ENCODE measurements at places on chromosomes 7 and 10.

GRCh38 chr10:50740293-50740648 lies 535 bp downstream of the ASAH2B start:
- DNase-seq, result no peak

DNA sequence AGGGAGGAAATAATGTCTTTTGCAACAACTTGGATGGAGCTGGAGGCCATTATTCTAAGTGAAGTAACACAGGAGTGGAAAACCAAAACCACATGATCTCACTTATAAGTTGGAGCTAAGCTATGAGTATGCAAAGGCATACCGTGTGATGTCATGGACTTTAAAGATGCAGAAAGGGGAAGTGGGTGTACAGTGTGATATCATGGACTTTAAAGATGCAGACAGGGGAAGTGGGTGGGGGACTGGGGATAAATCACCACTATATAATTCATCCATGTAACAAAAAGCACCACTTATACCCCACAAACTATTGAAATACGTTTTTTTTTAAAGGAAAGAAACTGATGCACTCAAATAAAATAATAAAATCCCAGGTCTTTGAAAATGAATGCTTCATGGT lies 29.5 kb downstream of the LYZL2 start:
- DNase-seq, result no peak

DNA sequence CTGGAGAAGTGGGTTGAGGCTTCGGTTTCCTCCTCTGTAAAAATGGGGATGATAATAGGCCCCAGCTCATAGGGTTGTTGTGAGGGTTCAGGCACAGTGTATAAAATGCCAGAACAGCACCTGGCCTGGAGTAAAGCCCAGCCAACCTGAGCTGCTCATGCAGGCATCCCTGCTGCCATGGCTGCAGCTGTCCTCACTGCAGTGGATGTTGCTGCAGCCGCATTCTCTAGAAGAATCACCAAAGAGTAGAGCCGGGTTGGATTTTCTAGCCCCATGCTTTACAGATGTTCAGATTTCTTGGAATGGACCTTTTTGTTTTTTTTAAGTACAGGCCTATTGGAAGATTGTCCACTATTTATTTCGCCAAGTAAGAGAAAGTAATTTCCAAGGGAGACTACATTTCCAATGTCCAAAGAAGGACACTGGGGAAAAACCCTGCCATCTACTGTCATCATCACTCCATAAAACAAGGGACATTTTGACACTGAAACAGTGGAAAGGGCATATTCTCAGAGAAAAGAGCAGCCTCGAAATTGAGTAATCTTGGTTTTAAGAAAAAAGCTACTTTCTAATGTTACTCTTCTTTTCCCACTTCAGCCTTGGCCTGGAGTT lies 147.5 kb upstream of the TCF7L2 start:
- DNase-seq, result no peak

DNA sequence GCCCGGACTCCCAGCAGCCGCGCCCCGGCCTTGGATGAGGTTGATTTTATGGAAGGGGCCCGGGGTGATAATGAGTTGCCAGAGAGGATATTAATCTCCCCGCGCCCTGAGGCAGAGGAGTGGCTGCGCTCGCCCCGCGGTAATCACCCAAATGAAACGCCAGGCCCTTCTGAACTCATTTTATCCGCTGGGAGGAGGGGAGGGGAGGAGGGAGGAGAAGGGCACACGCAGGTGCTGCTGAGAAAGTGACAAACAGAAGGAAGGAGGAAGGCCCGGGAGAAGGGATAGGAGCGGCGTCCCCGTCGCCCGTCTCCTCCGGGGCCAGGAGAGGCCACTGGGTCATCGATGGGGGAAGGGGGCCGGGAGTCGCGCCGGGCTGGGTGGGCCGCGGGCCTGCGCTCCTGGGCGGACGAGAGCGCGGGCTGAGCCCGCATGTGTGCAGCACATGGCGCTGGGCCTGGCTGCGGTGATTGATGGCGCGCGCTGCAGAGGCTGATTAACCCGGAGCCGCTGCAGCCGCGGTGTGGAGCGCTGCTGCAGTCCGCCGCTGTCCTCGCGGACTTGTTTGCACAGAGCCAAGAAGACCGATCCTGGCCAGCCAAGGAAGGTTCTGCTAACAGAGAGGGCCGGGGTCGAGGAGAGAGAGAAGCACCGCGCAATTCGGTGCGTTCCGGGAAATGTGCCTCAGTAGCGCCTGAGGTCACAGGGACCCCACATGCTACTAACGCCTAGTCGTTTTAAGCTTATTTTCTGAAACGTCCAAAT lies 6.5 kb downstream of the MNX1 start:
- DNase-seq, result peak; percentile 30

GRCh38 chr7:129804890-129805719 lies 147.7 kb downstream of the UBE2H start:
- no peak for DNase-seq

DNA sequence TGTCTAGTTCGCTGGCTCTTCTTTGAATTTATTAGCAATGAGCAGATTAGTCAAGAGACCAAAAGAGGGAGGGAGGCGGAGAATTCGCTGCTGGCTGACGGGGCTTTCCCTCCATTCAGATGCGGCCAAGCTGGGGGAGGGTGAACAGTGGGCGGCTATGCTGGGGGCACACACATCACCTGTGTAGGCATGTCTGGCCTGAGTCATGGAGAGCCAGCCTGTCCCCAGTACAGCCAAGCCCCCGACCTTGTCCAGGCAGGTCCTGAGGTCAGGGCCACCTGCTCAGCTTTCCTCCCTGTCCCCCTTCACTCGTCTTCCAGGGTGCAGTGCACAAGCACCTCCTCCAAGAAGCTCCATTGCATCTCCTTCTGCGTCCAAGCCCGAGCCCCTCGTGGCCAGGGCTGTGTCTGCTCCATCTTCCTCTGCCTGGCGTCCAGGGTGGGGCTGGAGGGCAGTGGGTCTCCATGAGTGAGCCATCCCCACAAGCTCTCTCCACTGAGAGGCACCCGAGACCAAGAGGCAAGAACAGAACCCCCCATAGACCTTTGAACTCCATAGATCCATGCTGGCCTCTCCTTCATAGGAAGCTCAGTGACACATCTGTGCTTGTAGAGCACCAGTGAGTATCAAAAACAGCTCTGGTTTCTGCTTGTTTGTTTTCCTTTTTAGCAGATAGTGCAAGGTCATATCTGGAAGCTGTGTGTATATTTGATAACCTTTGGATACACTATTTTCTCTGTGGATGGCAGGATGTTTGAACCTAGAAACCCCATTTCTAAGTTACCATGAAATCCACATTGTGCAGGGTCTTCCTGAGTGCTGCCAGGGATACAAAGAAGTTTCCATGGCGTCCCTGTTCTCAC lies 1.9 kb upstream of the DEPP1 start:
- DNase-seq, result peak; percentile 20

DNA sequence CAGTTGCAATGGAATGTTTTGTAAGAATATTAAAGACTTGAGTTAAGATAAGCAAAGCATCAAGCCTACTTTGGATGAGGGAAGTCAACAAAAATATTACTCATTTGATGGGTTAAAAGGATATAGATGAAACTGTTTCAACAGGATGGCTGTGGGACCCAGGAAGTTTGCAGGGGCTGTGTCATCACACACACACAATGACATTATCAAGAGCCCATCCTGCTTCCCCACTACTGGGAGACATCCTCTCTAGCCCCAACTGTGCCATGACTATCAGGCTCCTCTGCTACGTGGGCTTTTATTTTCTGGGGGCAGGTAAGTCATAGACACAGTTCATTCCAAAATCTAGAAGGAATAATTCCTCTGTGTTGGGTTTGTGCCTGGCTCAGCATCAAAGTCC lies 78.8 kb upstream of the PRSS1 start:
- no peak for DNase-seq

DNA sequence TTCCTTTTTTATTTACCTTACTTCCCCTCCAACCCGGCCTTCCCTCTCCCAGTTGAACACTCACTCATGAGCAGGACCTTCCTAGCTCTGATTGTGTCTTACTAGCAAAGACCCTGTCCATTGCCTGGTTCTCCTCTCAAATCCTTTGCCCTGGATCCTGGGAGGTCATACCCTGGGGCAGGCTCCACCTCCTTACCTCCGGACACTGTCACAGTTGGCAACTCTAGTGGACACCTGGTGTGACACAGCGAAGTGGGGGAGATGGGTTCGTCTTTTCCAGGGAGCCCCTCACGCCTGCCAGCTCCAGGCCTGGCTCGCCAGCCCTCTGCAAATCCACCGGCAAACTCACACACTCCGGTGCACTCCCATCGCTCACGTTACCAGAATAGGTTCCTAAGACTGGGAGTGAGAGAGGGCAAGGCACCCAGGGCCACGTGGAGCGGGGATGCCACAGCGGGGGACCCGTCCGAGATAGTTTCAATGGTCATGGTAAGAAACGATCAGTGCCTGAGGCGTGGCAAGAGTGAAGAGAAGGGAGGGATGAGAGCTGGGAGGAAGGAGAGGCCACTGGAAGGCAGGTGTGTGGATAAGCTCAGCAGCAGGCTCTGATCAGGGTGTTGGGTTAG lies 30.9 kb upstream of the TMEM72 start:
- DNase-seq, result no peak

- DNase-seq, result no peak
Observed at GRCh38 chr7:2632733-2633537, 1.1 kb downstream of the TTYH3 start.

- peak; percentile 30 for DNase-seq
Observed at GRCh38 chr7:388023-388960, 98.3 kb downstream of the FOXL3 start.

DNA sequence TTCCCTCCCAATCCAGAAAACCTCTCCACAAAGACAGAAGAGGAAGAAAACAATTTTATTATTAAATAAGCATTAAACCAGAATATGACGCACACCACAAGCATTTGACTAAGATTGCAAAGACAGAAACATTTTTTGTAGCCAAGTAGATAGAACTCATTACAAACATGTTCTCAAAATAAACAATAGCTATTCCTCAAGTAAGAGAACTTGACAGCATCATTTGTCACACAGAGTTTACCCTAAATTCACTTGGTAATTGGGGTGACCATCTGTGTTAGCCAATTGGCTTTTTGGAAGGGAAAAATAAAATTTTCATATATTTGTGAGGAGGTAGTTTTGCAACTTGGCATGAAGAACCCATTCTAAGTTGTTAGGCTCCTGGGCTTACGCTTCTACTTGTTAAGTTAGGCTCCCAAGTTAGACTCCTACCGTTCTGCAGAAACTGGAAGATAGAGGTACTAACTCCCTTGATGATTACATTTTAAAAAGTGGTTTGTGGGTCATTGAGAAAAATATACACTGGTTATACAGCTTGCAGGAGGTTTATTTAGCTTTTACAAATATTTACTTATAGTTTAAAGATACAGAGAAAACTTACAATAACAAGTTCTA lies 618.6 kb upstream of the CNTNAP2 start:
- DNase-seq, result no peak

DNA sequence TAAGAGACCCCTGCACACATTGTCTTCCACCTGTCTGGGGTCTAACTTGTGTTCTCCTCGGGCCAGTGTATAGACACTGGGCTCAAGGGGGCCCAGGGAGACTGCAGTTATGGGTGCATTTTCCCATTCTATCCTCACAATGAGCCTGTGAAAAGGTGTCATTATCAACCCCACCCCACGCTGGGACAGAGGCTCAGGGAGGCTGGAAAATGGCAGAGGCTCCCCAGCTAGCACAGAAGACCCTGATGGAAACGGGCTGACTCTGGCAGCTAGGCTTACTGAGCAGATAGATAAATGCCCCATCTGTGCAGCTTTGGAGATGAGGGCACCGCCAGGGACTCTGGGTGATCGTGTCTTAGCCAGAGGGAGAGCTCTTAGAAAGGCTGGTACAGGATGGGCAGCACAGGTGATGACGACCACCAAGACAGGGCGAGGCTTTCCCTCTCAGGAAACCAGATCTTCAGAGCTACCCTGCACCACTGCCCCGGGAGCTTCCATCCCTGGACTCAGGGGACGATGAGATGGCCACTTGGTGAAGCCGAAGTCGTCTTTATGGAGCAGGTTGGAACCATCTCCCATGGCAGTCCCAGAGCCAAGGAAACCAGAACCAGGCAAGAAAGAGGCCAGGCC lies 58.2 kb upstream of the CHST15 start:
- no peak for DNase-seq

All from dorsolateral prefrontal cortex (tissue), 122 donors.